ENCODE measurements at places on chromosomes 7 and 10.

DNA sequence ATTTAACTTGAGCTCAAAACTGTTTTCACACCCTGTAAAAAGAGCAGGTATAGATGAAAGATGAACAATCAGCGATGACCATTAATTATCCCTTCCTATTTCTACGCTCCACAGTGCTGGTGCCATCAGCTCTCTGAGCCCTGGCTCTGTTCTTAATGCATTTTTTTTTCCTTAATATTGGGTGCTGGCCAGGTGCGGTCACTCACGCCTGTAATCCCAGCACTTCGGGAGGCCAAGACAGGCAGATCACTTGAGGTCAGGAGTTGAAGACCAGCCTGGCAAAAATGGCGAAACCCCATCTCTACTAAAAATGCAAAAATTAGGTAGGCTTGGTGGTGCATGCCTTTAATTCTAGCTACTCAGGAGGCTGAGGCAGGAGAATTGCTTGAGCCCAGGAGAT is 4.2 kb downstream of the STEAP4 start:
- DNase-seq: no peak

DNA sequence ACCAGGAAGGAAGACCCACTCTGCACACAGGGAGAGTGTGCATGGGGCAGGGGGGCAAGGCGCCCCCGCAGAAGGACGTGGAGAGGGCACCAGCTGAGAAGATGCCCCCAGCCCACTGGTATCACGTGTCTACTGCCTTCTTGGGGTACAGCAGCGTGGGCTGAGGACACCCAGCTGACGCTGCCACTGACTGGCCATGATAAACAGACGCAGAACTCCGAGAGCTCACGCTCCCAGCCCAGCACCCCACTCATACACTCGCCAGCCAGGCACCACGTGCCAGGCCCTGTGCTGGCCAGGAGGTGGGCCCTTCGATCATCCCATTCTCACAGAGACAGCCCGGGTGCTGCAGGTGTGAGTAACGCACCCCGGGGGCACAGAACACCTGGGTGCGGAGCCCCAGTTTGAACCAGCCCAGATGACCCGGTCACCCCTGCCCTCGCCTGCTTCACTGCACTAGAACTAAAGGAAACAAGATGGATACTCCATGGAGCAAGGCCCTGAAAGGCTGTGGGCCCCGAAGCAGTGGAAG is 199.8 kb downstream of the MAD1L1 start:
- DNase-seq: no peak

GRCh38 chr7:157565201-157565626 is 228.4 kb downstream of the DNAJB6 start:
- no peak for DNase-seq

DNA sequence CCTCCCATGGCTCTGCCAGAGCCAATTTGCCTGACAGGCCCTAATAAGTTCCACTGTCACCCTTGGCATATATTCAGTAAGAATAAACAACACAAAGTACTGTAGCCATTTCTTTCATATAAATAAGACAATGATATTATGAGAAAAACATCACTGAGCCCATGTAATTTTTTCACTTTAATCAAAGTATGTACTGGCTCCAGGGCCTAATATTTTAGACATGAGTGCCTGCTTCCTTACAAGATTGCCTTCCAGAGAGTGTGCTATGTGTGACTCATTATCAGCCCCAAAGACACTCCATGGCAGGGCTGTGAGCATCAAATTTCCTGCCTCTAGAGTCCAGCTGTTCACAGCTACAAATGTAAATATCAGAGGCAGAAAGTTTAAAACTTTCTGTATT is 297.6 kb downstream of the LHFPL3 start:
- no peak for DNase-seq

- no peak for DNase-seq
These were observed 1196.9 kb downstream of the SORCS3 start for GRCh38 chr10:105837951-105838350.

Measured in T-helper 17 cell (primary cell).